Neural cell (in vitro differentiated cells): ENCODE measurements at places on chromosomes 3 and 15. TPM values are rescaled to one million over a fixed set of nuclear protein-coding genes. Genes with fewer than 3 reads are reported as not detected.

Gene FEZF2
- polyA plus RNA-seq: 0.47 TPM in 1 of 2 replicates, not detected in the other

Gene ZKSCAN7
- polyA plus RNA-seq: 23.9 and 25.9 TPM in 2 replicates

Gene GREM1
- polyA plus RNA-seq: 0.16 and 0.40 TPM in 2 replicates

Gene KBTBD12
- not detected in 2 replicates for polyA plus RNA-seq

Gene TM6SF1
- polyA plus RNA-seq: 0.16 TPM in 1 of 2 replicates, not detected in the other

Gene OR4F6
- polyA plus RNA-seq: not detected in 2 replicates

Gene MST1
- 62.5 and 64.0 TPM in 2 replicates for polyA plus RNA-seq

Gene EXD1
- polyA plus RNA-seq: 0.40 TPM in 1 of 2 replicates, not detected in the other

Gene HTR3E
- not detected in 2 replicates for polyA plus RNA-seq

Gene SLC28A1
- not detected in 2 replicates for polyA plus RNA-seq

Gene CLDN16
- polyA plus RNA-seq: not detected in 2 replicates

Gene NECTIN3
- polyA plus RNA-seq: 2.1 and 2.4 TPM in 2 replicates

Gene DNAH12
- polyA plus RNA-seq: 1.6 and 1.8 TPM in 2 replicates

Gene ARIH1
- polyA plus RNA-seq: 72.1 and 76.7 TPM in 2 replicates

Gene IQCF5
- not detected in 2 replicates for polyA plus RNA-seq

Gene TMIE
- not detected in 2 replicates for polyA plus RNA-seq

Gene LMOD3
- polyA plus RNA-seq: not detected in 2 replicates

Gene SST
- polyA plus RNA-seq: 9.7 and 12.1 TPM in 2 replicates

Gene KLHL40
- polyA plus RNA-seq: not detected in 2 replicates

Gene CAMK2N2
- 2.8 and 5.7 TPM in 2 replicates for polyA plus RNA-seq

Gene SCAANT1
- not detected in 2 replicates for polyA plus RNA-seq

Gene BFSP2
- not detected in 2 replicates for polyA plus RNA-seq

Gene DZIP1L
- polyA plus RNA-seq: 1.7 and 2.7 TPM in 2 replicates

Gene TERC
- not detected in 2 replicates for polyA plus RNA-seq

Gene MESP1
- polyA plus RNA-seq: 4.8 and 5.5 TPM in 2 replicates

Gene TMEM108
- 2.1 and 2.9 TPM in 2 replicates for polyA plus RNA-seq

Gene PAK6
- 32.4 and 38.9 TPM in 2 replicates for polyA plus RNA-seq

Gene LRRK1
- 0.06 TPM in 1 of 2 replicates, not detected in the other for polyA plus RNA-seq
